ENCODE measurements at places on chromosomes 11 and 22.

- no peak for DNase-seq
These were observed 191.0 kb upstream of the LARGE1 start for GRCh38 chr22:34111210-34111824.

GRCh38 chr11:67351275-67352005 is 1.9 kb downstream of the POLD4 start:
- peak; percentile 78 for DNase-seq

DNA sequence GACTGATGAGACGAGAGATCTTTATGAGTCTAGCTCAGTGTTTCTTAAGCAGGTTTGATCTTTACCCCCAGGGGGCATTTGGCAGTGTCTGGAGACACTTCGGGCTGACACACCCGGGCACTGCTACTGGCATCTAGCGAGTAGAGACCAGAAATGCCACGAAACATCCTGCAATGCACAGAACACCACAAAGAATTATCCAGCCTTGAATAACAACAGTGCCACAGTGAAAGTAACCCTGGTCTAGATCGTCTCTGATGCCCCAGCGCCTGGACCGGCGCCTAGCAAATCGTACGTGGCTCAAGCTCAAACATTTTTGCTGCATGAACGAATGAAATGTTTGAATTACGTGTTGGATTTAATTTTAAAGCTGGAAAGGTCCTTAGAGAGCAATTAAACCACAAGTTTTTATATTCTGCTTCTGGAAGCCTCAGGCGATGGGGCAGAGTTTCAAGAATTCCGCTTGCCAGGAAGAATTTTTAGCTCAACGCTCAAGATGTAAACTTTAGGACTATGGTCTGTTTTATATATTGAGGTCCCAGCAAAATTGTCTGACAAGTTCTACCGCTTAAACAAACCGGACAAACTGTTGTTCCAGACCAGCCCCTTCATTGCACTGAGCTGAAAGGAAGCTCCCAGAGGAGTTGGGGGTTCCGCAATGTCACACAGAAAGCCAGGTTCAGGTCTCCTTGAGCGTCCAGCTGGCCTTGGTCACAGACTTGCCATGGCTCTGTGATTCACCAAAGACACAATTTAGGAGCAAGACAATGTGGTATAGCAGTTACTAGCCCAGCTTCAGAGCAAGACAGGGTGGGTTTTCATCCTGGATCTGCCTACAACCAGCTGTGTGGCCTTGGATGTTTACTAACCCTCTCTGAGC is 44.2 kb upstream of the SMTN start:
- no peak for DNase-seq

DNA sequence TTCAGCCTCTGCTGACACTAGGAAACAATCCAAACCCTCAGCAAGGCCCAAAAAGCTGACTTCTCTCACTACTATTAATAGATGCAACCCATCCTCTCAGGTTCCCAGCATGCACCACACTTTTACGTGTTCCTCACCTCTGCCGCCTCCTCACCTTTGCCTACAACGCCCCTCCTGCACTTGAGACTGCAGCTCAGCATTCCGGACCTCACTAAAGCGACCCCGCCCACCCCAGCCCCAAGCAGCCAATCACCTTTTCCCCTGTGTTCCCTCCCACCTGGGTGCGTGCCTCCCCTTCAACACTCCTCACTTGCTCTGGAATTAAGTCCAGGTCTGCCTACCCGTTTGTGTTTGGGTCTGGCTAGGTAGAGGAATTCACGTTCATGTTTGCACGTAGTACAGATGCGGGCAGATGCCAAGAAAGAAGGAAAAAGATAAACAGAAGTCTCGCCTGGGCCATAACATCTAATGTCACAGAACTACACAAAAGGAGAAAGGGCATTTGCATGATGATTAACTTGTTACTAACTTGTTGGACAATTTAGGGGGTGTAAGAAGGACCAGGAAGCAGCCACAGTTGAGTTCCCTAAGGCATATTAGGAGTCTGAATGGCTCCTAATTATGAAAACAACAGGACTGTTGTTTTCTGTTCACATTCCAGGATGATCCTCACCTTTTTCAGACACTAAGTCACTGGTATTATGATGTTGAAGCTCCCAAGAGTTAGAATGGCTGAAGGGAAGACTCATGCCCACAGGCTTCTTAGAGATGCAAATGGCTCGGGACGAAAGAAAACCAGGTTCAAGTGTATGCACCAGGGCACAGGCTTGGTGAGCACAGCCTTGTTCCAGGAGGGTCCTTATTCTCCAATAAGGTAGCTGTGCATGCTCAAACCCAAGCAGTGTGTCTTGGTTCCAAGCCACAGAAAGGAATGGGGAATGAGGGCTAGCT is 102.2 kb downstream of the MICAL3 start:
- no peak for DNase-seq

DNA sequence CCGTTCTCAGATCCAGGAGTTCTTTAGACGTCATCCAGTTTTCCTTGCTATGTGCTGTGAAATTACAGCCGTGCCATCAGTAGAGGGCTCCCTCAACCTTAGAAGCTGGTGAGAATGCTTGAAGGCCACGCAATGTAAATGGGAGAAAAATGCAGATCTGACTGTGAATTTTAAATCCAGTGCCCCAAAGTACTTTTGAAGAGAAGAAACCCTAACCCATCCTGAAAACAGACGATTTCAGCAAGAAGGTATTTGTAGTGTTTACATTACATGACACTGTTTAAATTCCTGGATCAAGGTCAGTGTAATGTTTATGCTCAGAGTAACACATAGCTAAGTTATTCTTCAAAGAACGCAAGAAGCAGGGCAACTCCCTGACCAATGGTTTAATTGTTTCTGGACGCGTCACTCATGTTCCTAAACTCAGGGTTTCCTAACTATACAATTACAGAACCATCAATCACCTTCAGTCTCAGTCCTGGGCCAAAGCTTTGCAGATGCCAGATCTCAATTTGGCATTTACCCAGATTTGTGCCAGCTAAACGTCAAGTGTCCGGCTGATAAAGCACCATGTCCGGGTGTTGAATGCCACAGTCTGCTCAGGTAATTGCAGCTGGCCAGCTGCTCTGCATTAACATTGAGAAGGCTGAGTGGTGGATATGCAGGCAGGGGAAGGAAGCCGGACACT is 38.2 kb downstream of the ADAMTS8 start:
- peak; percentile 81 for DNase-seq

GRCh38 chr11:70549386-70549785 is 151.1 kb downstream of the CTTN start:
- no peak for DNase-seq

GRCh38 chr22:32800158-32800882 is 1.2 kb upstream of the TIMP3 start:
- DNase-seq: no peak

- DNase-seq: no peak
These were observed 14.9 kb downstream of the TMEM258 start for GRCh38 chr11:61777234-61778090.

DNA sequence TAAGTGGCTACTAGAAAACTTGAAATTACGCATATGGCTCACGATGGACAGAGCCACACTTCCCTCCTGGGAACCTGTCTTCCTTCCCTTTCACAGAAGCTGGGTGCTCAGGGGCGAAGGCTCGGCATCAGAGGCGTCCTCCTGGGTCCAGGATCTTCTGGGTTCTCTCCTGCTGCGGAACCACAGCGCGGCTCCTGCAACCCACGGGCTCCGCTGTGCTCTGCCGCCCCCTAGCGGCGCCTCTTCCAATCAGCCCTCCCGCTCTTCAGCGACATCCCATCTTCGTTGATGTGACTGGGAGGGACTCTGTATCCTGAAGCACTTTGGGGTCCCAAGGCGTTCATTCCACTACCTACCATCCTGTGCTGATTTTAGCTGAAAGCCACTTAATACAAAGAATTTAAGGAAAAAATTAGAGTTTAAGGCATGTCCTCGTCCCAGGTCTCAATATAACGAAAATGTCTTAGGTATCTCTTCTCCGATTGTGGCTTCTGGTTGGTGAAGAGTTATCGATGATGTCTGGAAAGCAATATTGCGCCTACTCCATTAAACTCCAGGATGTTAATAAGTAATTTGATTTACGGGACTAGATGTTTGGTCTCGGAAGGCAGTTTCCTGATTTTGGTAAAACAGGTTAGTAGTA is 14.8 kb upstream of the RPS3 start:
- peak; percentile 44 for DNase-seq

DNA sequence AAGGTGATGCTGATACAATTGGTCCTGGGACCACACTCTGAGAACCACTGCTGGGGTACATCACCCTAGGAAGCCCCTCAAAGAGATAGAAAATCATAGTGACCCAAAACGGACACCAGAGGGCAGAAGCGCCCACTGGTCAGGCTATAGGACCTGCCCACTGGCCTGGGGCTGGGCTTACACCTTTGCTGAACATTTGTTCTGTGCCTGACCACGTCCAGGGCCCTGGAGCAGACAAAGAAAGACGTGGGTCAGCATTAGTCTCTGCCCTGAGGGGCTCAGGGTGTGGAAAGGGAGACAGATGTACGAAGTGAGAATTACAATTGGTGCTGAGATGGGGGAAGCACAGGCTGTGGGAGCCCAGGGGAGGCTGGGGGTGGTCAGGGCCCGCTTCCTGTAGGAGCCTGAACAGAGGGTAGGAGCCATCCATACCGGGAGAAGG is 14.4 kb upstream of the SERPINH1 start:
- peak; percentile 74 for DNase-seq

DNA sequence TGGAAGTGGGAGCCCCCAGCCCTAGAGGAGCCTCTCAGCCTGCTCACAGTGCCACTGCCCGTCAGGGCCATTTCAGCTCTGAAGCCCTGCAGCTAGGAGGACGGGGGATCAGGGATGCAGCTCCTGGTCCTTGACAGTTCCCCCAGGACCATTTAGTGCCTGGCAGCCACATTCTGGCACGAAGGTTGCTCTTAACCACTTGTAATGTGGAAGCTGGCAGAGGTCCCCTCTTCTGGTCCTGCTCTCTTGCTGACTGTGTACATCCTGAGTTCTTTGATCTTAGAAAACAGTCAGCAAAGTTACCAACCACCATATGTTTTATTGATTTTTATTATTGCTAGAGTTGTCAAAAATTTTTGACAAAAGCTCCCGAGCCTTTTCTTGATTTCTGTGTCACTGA is 44.2 kb downstream of the CABIN1 start:
- no peak for DNase-seq

DNA sequence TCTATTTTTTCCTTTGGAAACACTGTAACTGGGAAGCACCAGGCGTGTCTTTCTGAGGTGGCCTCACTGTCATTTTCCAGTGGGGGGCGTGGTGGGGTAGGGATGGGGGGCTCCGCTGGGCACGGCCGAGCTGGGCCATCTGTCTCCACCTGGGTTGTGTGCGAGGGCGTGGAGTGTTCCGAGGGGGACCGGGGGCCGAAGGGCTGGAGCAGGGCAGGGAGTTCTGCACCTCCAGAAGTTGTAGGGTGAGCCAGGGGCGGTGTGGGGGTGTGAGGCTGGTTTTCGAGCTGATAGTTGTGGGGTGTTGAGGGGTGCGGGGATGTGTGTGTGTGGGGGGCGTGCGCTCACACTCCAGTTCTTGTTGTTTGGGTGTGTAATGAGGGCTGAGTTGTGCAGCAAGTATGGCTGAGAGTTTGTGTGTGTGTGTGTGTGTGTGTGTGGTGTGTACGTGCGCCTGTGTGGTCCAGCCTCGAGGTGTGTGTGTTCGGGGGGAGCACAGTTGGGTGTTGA is 10.8 kb downstream of the YPEL4 start:
- DNase-seq: no peak

DNA sequence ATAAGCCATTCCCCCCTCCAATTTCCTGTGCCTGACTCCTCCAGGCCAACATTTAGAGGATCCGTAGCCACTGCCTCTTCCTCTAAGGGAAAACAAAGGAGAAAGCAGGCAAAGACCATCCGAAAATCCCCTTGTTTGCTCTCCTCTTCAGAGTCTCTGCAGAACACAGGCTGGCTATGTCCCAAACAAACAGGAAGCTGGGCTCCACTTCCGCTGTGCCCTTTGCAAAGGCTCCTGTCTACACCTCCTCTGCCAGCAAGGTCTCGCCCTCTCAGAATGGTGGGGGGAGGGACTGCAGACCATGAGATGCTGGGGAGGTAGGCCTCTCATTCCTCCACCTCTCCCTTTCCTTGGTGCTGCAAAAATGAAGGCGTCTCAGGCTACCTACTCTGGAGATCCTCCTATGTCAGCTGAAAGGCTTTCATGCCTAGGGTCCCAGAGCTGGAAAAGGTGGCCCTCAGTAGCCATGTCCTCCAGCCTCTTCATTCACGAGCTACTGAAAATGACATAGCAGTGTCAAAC is 596.2 kb downstream of the BUD13 start:
- DNase-seq: no peak

- peak; percentile 87 for DNase-seq
These were observed 3.2 kb upstream of the CSDC2 start for GRCh38 chr22:41557401-41558240.

DNA sequence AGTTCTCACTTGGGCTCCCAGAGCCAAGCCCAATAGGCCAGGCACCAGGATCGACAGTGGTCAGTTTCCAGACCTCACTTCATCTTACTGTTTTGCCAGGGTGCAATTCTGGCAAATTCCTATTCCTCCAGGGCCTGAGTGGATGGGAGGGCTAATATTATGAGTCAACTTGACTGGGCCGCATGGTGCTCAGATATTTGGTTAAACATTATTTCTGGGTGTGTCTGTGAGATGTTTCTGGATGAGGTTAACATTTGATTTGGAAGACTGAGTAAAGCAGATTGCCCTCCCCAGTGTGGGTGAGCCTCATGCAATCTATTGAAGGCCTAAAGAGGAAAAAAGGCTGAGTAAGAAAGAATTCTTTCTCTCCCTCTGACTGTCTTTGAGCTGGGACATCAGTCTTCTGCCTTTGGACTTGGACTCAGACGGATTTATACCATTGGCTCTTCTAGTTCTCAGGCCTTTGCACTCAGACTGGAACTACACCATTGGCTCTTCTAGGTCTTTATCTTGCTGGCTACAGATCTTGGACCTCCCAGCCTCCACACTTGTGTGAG is 132.9 kb upstream of the ZBED5 start:
- no peak for DNase-seq

GRCh38 chr11:11935536-11935935 is 72.9 kb downstream of the DKK3 start:
- DNase-seq: no peak

GRCh38 chr22:42179616-42180015 is 49.0 kb upstream of the CYP2D6 start:
- DNase-seq: peak; percentile 80

- DNase-seq: no peak
These were observed 91.5 kb downstream of the MN1 start for GRCh38 chr22:27709919-27710675.

GRCh38 chr11:104934594-104934993 is 33.8 kb downstream of the CASP4 start:
- DNase-seq: no peak

- DNase-seq: peak; percentile 31
These were observed 69.1 kb downstream of the FCHSD2 start for GRCh38 chr11:73072935-73073481.

- DNase-seq: peak; percentile 38
These were observed 43.8 kb downstream of the KCNQ1OT1 start for GRCh38 chr11:2655834-2656622.

DNA sequence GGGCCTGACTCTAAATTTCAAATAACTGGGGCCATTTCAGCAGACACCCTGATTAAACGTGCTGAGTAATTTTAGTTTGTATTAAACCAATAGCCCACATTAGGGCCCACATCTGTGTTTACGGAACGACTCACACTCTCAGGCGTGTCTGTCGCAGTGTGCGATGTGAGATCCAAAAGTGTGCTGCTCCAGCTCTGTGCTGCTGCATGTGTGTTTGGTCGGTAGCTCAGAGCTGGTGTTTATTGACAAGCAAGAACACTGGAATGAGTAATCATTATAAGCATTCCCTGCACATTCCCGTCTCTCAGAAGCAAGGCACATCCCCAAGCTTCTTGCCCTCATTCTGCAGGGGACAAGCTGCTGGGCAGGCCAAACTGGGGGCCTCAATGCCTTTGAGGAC is 7.8 kb downstream of the OPCML start:
- DNase-seq: no peak
